Activated CD4-positive, alpha-beta memory T cell treated with anti-CD3 and anti-CD28 coated beads, Interleukin-2, amount 10 ng/mL, durations not matched to agents 7 days and 5 days (primary cell): ENCODE measurements at places on chromosomes 4 and X. TPM values are rescaled to one million over a fixed set of nuclear protein-coding genes. Genes with fewer than 3 reads are reported as not detected.

The PNMA6F gene
- not detected for total RNA-seq

The EMCN gene
- total RNA-seq, result not detected

The MAGEC2 gene
- total RNA-seq, result not detected

The UGT2B15 gene
- not detected for total RNA-seq

The F11 gene
- not detected for total RNA-seq

The ANXA3 gene
- 0.38 TPM for total RNA-seq

The MAGEA10 gene
- not detected for total RNA-seq

The SPACA5 gene
- total RNA-seq, result not detected

DNA sequence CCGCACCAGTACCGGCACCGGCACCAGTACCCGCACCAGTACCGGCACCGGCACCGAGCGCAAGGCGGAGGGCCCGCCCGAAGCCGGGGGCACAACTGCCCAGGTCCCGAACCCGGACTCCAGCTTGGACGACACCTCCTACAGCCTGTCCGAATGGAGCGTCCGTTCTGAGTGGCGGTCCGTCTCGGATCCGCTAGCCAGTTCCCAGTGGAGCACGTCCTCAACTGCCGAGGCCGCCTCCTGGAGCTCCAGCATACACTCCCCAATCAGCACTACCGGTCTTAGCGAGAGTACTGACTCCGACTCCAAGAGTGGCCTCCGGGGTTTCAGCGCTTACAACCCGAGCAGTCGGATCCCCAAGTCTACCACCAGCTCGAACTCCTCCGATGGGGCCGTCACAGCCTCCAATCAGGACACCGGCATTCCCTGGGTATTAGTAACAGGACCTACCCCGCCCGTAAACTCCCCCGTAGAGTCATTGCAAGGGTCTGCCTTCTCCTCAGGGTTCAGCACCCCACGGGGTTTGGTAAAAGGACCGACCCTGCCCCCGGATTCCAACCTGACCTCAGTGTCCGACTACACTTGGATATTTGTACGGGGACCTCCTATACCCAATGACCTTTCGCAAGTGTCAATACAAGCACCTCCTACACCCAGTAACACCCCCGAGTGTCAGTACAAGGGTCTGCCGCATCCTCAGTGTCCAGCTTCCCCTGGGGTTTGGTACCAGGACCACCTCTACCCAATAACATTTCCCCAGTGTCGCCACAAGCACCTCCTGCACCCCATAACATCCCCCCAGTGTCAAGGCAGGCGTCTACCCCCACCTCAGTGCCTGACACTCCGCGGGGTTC lies 721 bp upstream of the MAOA start:
- H3K27ac ChIP-seq, result peak overlapping the region; percentile 59
- peaks cover 10% of the 10 kb centered on the region for H3K4me1 ChIP-seq
- H3K36me3 ChIP-seq, result no peaks in the 10 kb centered on the region
- DNase-seq, result peak; percentile 33
- peak overlapping the region; percentile 79 for H3K4me3 ChIP-seq
- H3K27me3 ChIP-seq, result no peaks in the 10 kb centered on the region

GRCh38 chr4:80500613-80501012 lies 165.1 kb downstream of the CFAP299 start:
- H3K27me3 ChIP-seq, result no peaks in the 10 kb centered on the region
- peaks cover 11% of the 10 kb centered on the region for H3K4me1 ChIP-seq
- H3K27ac ChIP-seq, result no peak overlapping the region

DNA sequence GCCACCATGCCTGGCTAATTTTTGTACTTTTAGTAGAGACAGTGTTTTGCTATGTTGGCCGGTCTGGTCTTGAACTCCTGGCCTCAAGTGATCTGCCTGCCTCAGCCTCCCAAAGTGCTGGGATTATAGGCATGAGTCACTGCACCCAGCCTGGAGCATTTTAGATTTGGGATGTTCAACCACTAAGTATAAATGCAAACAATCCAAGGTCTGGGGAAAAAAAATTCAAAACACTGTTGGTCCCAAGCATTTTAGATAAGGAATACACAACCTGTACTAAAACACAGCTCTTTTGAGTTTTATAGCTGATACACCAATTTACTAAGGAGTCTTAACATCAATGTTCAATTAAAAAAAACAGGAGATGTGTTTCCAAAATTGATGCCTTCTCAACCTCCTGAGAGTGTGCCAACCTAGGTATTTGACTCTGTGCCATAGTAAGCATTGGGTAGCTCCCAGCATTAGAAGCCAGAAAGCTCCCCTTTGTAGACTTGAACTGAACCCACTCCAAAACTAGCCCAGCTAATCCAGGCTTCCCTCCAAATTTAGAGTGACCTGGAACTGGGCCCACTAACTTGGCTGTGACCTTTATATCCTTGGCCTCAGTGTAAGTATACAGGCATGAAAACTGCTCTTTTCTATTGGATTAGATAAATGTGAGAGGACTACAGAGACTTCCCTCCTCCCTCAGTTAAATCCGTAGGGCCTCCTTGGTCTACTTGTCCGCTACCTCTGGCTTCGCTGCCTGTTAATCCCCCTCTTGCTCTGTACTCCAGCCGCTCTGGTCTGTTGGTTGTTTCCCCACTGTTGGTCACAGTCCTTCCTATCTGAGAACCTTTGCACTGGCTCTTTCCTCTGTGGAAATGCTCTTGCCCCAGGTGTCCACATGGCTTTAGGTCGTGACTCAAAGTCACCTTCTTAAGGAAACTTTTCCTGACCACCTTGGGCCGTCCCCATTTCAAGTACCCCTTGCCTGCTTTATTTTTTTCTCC lies 77.6 kb downstream of the CCKAR start:
- H3K4me1 ChIP-seq, result peaks cover 6% of the 10 kb centered on the region
- no peak overlapping the region for H3K27ac ChIP-seq
- H3K36me3 ChIP-seq, result peaks cover 26% of the 10 kb centered on the region
- DNase-seq, result no peak

- no peaks in the 10 kb centered on the region for H3K4me1 ChIP-seq
- H3K4me3 ChIP-seq, result no peak overlapping the region
- no peak overlapping the region for H3K27ac ChIP-seq
These were observed 79.8 kb downstream of the SPANXN3 start for GRCh38 chrX:143437439-143437838.

DNA sequence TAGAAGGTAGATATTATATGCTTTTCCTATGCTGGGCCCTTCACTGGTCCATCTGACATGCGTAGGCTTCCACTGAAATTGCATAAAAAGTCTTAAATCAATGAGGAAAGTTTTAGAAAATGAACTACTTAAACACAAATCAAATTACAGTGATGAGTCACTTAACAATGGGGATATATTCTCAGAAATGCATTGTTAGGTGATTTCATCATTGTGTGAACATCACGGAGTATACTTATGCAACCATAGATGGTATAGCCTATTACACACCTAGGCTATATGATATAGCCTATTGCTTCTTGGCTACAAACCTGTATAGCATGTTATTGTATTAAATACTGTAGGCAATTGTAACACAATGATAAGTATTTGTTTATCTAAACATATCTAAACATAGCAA lies 10.3 kb downstream of the STAP1 start:
- DNase-seq, result no peak
- H3K27me3 ChIP-seq, result no peaks in the 10 kb centered on the region

DNA sequence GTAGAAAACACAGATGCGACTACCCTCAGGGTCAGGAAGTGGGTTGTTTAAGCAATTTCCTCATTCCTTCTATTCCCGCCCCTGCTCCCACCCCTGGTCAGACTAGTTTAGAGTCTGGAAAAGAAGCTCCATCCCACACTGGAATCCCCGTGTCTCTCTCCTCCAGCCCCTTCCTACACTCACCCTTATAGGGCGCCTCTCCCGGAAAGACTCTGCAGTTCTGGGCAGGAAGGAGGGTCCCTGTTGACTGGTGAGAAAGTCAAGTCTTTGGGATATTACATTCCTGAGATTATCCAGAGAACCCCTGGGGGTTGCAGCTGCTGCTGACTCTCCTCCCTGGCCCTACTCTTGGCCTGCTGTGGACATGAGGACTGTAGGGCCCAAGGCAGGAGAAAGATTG lies 11.9 kb downstream of the STARD8 start:
- H3K27me3 ChIP-seq, result peaks cover 3% of the 10 kb centered on the region
- no peak overlapping the region for H3K27ac ChIP-seq
- no peak overlapping the region for H3K4me3 ChIP-seq
- H3K4me1 ChIP-seq, result no peaks in the 10 kb centered on the region

DNA sequence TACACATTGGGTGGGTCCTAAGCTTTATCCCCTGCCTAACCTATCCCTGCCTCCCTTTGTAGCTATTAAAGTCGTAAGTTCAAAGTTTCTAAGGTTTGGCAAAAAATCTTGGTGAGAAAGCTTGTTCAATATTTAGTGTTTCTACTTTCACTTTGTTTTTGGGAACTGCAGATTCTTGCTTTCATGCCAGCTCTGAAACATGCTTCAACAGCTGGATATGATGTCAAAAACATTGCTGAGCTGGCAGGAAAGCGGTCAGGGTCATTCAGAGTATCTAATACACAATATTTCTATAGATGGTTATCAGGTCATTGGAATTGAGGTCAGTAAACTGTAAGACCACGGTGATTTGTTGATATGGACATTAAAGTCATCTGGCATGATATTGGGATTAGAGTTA lies 19.7 kb downstream of the CENPI start:
- DNase-seq, result no peak
- no peaks in the 10 kb centered on the region for H3K4me1 ChIP-seq
- H3K4me3 ChIP-seq, result no peak overlapping the region
- H3K27me3 ChIP-seq, result no peaks in the 10 kb centered on the region

GRCh38 chr4:182916483-182917181 lies 554 bp downstream of the DCTD start:
- peaks cover 55% of the 10 kb centered on the region for H3K4me1 ChIP-seq
- peak overlapping the region; percentile 90 for H3K27ac ChIP-seq
- H3K36me3 ChIP-seq, result peaks cover 29% of the 10 kb centered on the region
- DNase-seq, result peak; percentile 31
- peaks cover 4% of the 10 kb centered on the region for H3K27me3 ChIP-seq

- no peaks in the 10 kb centered on the region for H3K27me3 ChIP-seq
- DNase-seq, result no peak
- no peaks in the 10 kb centered on the region for H3K4me1 ChIP-seq
- H3K4me3 ChIP-seq, result no peak overlapping the region
- H3K27ac ChIP-seq, result no peak overlapping the region
These were observed 624.4 kb upstream of the ACTRT1 start for GRCh38 chrX:128676651-128677050.

GRCh38 chr4:142567620-142568451 lies 278.3 kb downstream of the INPP4B start:
- H3K4me1 ChIP-seq, result peaks cover 61% of the 10 kb centered on the region
- DNase-seq, result no peak
- H3K27me3 ChIP-seq, result no peaks in the 10 kb centered on the region
- H3K27ac ChIP-seq, result peak overlapping the region; percentile 96
- peak overlapping the region; percentile 82 for H3K4me3 ChIP-seq

- H3K4me1 ChIP-seq, result no peaks in the 10 kb centered on the region
- H3K27ac ChIP-seq, result no peak overlapping the region
- H3K36me3 ChIP-seq, result no peaks in the 10 kb centered on the region
These were observed 83.7 kb downstream of the MGST2 start for GRCh38 chr4:139749338-139749737.

DNA sequence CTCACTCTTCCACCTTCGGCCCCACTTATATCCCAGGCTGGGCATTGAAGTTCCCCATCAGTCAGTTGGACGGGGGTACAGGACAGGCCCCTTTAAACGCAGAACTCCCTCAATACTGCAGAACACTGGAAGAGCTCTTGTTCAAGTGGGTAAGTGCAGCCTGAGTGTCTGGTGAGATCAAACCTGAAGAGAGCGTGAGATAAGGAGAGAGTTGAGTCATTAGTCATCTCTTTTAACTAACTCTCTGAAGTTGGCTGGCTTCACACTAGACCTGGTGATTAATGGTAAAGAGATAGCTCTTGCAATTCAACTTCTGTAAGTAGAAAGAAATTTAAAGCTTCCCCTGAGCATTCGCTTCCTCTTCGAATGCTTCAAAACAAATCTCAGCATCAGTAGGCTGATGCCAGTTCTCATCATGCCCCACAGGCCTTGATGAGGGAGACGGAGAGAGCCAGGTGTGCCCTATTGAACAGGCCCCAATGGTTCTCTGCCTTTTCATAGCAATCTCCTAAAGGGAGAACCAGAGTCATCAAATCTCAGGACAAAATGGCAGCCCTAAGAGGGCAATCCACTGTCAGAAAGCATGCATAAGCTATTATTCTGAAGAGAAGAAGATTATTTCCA lies 41.0 kb upstream of the JADE1 start:
- H3K4me3 ChIP-seq, result no peak overlapping the region
- H3K27ac ChIP-seq, result no peak overlapping the region
- peaks cover 3% of the 10 kb centered on the region for H3K4me1 ChIP-seq
- no peak for DNase-seq

GRCh38 chr4:7157666-7158065 lies 34.7 kb upstream of the SORCS2 start:
- H3K36me3 ChIP-seq, result no peaks in the 10 kb centered on the region
- no peak overlapping the region for H3K4me3 ChIP-seq
- peaks cover 25% of the 10 kb centered on the region for H3K27me3 ChIP-seq
- no peak for DNase-seq

- no peaks in the 10 kb centered on the region for H3K27me3 ChIP-seq
- H3K36me3 ChIP-seq, result peaks cover 3% of the 10 kb centered on the region
- H3K4me1 ChIP-seq, result no peaks in the 10 kb centered on the region
These were observed 89.8 kb downstream of the EIF4E start for GRCh38 chr4:98838977-98839618.

DNA sequence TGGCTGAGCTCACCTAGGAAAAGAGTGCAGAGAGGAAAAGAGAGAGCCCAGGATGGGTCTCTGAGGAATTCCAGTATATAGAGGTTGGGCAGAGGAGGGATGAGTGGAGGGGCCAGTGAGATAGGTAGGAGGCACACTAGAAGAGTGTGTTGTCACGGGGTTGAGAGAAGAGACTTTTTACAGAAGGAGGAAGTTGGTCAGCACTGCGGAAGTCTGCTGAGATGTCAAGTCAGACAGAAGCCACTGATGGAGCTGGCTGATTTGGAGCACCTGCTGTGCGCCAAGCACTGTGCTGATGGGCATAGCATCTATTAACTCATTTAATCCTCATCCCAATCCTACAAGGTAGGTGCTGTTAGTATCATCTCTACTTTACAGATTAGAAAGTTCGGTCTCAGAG lies 60.4 kb downstream of the EFNB1 start:
- H3K4me1 ChIP-seq, result no peaks in the 10 kb centered on the region
- H3K27ac ChIP-seq, result no peak overlapping the region
- H3K27me3 ChIP-seq, result no peaks in the 10 kb centered on the region
- H3K4me3 ChIP-seq, result no peak overlapping the region

GRCh38 chr4:168847771-168848502 lies 162.1 kb downstream of the CBR4 start:
- DNase-seq, result no peak
- H3K36me3 ChIP-seq, result no peaks in the 10 kb centered on the region
- H3K4me1 ChIP-seq, result peaks cover 18% of the 10 kb centered on the region
- no peak overlapping the region for H3K4me3 ChIP-seq
- H3K27me3 ChIP-seq, result peaks cover 9% of the 10 kb centered on the region
- peak overlapping the region; percentile 24 for H3K27ac ChIP-seq
